ENCODE measurements at places on chromosomes 1 and 21.

DNA sequence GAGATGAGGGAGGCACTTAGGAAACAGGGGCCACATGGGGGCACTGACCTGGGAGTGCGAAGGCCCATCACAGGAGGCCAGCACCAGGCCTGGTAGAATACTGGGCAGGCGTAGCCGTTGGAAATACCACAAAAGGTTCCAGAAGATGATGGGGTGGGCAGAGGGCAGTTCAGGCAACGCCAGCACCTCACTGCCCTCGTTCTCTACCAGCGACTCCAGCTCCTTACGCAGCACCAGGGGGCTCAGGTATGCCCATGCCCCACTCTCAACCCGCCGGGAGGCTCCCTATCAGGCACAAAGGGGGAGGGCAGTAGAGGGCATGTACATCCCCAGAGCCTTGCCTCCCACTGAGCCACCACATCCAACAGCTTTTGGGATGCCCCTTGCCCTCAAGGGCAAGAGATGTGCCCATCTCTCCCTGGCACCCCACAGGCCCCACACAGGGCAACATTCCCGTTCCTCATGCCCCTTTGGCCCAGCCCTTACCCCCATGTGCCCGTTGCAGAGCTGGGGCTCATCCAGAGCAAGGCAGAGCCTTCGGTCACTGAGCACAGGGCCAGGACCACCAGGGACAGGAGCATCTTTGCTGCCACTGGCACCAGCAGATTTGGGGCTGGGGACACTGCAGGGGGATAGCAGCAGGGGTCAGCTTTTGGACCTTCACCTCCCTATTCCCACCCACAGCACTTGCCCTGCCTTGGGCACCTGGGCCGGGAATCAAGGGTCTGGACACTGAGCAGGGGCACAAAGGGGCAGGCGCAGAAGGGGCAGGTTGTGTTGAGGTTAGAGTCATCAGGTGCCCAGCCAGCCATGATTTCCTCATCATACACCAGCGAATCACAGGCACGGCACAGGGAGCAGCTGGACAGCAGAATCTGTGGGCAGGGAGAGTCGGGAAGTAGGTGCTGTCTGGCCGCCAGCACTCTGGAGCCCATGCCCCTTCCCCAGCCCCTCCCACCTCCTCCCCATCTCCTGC, 9.7 kb upstream of the GATAD2B start:
- no peak for DNase-seq

GRCh38 chr21:26761174-26761915, 83.9 kb downstream of the ADAMTS1 start:
- DNase-seq: no peak

GRCh38 chr21:17578162-17578561, 34.5 kb downstream of the BTG3 start:
- DNase-seq: no peak

GRCh38 chr1:75672528-75673393, 51.7 kb upstream of the ACADM start:
- peak; percentile 60 for DNase-seq

- DNase-seq: no peak
Measured at GRCh38 chr1:68600049-68600661, 103.3 kb upstream of the DEPDC1 start.
